Caki2 (cell line): ENCODE measurements at places on chromosomes 2 and 18.
A peak's percentile ranks its signal among the peaks of the same experiment; 100 is the strongest.

- no peak for DNase-seq
Observed at GRCh38 chr2:192139813-192140212, 54.9 kb downstream of the TMEFF2 start.

DNA sequence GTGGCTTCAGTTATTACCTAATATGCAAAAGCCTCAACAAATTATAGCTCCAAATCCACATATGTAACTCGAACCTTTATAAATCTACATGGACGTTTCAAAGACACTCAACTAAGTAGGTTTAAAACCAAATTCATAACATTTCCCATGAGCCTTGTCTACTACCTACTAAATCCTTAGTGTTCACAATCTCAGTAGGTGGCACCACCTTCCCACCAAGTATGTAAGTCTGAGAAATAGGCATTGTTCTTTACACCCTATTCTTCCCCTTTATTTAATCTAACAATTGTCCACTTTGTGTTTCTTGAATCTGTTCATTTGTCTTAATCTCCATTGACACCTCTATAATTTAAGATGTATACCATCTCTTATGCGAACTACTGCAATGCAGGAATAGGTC, 4.6 kb downstream of the PIGN start:
- DNase-seq: no peak

- no peak for DNase-seq
Observed at GRCh38 chr2:179252423-179252822, 12.2 kb downstream of the SESTD1 start.

DNA sequence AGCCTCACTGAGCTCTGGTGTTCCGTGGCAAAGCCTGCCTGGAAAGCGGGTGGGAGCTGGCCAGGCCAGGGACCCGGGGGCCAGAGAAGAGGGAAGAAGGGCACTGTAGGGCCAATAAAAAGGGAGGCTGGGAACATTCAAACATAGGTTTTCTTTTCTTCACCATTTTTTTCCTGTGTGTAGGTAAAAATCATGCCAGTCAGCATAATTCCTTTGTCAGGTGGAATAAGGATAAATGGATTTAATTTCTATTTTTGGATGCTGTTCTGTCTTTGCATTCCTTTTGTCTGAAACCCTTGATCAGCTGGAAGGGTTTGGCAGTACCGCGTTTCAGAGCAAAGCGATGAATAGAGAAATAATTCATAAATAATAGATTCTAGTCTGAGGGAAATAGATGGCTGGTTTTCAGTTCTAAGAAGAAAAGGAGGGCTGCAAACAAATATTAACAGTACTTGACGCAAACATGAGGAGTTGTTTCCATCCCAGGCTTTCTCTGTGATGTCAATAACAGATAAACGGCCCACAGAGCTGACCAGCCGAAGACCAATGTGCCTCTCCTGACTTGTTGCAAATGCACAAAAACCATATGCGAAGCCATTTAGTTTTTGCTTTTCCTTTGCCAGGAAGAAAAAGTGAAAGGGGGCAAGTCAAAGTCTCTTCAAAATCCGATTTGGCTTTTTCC, 384.4 kb downstream of the TSN start:
- no peak for DNase-seq

DNA sequence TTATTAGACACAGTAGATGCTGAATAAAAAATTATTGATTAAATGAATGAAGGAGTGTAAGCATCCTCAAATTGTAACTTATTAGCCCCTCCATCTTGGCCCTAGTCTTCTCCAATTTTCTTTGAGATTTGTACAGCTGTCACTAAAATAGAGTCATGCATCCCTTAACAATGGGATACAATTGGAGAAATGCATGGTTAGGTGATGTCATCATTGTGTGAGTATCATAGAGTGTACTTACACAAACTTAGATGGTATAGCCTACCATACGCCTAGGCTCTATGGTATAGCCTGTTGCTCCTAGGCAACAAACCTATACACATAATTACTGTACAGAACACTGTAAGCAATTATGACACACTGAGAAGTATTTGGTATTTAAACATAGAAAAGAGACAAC, 38.3 kb upstream of the ZNF385B start:
- DNase-seq: no peak

GRCh38 chr2:48448274-48449061, 81.5 kb upstream of the STON1 start:
- no peak for DNase-seq

GRCh38 chr2:43220229-43220751, 6.1 kb downstream of the ZFP36L2 start:
- no peak for DNase-seq

GRCh38 chr2:17736989-17737388, 16.6 kb downstream of the SMC6 start:
- DNase-seq: no peak

DNA sequence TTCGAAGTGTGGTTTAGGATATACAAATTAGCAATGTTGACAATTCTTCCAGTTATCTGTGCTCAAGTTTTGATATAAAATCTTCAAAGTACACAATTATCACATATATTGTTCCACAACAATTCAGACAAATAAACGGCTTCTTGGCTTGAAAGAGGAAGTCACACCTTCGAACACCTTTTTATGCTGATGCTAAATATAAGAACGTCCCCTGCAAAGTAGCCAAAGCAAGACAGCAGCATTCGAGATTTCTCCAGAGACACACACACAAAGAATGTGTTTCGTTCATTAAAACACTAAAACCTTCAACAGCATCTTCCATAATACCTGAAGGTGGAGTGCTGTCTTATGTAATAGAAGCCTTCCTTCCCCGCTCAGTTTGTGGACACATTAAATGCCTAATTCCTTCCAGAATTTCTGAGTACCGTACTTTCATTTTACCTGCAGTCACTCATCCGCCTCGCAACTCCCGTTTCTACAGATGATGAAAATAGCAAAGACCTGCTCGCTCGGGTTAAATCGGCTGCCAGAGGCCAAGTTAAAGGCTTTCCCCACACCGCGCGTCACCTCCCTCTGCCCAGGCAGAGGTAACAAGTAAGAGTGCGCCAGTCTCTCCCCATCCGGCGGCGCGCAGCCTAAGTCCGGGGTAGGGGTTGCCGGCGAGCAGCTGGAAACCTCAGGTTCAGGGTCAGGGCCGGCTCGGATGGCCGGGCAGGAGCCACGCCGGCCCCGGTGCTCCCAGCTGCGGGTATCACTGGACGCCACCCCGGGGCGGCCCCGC, 847 bp downstream of the SERPINE2 start:
- DNase-seq: peak; percentile 50
